Right atrium auricular region (tissue), 2 donors: ENCODE measurements at places on chromosomes 2 and 18.
A peak's percentile ranks its signal among the peaks of the same experiment; 100 is the strongest.

DNA sequence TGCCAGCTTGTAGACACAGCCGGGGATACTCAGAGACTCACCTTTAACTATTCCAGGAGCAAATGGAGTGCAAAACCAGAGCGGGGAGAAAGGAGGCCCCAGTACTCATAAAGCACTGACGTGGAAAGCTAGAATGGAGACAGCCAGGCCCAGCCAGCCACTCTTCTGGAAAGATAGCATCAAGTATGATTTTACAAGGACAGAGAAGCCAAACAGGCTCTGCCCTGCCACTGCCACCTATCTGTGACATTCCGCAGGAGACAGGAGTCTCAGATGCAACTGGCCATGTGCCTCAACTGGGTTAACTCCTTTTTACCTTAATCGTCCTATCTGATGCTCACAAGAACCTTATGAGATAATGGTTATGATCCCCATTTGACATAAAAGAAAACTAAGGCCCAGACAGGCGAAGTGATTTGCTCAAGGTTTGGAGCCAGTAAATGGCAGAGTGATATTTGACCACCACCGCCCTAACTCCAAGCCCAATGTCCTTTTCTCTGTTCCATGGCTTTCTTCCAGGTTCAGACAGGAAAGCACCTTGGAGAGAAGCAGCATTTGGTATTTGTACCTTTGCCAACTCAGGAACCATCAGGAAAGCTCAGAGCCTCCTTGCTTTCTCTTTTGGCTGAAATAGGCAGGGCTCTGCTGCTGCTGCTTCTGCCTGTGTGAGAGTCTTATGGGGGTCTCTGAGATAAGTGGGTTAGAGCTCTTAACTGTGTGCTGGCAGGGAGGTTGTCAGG lies 15.6 kb downstream of the KIF3C start:
- DNase-seq = no peak

- DNase-seq = peak; percentile 70
These were observed at the start of gene ASAP2 for GRCh38 chr2:9205963-9206948. ASAP2 (plus strand) TSS chr2:9206812; CDS start chr2:9207105, 293 bp downstream.

DNA sequence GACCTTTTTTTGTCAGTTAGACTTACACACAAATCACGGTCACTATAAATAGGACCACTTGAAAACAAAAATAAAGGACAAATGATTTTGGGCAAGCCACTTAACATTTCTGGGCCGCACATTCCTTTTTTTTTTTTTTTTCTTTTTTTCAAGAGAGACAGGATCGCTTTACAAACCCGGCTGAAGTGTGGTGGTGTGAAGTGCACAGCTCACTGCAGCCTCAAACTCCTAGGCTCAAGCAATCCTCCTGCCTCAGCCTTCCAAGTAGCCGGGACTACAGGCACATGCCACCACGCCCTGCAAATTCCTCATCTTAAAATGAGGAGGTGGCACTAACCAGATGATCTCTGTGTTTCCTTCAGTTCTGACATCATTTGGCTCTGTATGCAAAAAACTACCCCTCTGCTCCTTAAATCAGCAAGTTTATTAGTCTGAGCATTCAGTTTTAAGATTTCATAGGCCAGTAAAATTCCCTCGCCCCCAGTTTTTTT lies 28.3 kb upstream of the MRO start:
- DNase-seq = no peak

GRCh38 chr2:121418494-121419058 lies 112.1 kb upstream of the RNU4ATAC start:
- DNase-seq = no peak
